ENCODE measurements at places on chromosomes 13 and 19. TPM values are rescaled to one million over a fixed set of nuclear protein-coding genes. Genes with fewer than 3 reads are reported as not detected.

DNA sequence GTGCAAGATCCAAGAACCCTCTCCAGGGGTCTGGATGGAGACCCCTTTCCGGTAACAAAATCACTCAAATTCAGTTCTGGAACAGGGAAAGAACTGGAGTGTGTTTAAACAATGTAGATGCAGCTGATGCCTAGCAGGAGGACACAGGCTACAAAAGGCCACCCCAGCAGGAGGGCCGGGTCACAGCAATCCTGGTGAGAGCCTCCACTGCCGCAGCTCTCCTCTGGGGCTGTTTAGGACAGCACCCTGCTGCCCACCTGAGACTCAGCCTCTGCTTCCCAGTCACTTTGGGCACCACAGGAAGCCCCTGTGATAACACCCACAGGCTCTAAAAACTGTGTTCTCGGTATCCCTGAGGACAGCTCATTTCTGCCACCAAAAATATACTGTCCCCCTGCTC, 318.7 kb upstream of the NBEA start:
- DNase-seq = no peak

DNA sequence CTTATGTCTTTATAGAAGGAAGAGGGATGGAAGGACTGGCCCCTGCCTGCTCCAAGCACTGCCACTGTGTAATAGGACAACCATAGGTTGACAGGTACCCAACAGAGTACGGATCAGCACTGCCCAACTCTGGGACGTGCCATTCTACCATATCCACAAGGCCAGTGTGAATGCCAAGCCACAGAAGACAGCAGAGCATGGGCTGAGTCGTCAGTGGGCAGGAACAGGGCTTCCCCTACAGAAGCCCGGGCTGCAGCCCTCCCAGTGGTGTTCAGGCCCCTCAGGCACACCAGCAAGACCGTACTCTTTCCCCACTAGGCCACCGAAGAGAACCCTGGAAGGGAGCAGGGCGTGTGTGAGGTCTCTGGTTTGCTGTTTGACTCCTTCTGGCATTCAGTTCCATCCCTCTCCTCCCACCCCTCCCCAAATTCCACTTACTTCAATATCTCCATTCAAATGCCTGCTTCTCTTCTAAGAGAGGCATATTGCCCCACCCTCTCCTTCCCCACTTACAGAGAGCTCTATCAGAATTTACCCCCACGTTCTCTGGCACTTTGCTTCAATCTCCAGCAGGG, 209.4 kb downstream of the FOXO1 start:
- DNase-seq = no peak

- no peak for DNase-seq
Measured at GRCh38 chr19:46951171-46951986, 68.3 kb upstream of the NPAS1 start.

- DNase-seq = no peak
Measured at GRCh38 chr13:23673354-23673753, 103.1 kb downstream of the TNFRSF19 start.

DNA sequence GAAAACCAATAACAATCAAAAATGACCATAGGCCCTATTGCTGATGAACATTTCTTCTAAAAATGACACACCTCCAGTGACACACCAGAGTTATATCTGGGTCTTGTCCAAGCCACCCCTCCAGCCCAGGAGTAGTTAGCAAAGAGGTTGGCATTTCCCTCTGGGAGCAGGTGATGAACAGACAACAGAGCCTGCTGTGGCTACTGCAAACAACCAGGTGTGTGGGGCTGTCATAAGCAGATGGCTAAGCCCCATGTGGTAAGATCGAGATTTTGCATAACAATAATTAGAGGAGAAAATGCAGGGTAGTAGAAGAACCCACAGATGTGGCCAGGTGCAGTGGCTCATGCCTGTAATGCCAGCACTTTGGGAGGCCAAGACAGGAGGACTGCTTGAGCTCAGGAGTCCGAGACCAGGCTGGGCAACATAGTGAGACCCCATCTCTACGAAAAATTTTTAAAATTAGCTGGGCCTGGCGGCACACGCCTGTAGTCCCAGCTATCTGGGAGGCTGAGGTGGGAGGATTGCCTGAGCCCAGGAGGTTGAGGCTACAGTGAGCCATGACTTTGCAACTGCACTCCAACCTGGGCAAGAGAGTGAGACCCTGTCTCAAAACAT, 5.0 kb downstream of the XRCC1 start:
- DNase-seq = no peak

- no peak for DNase-seq
Measured at GRCh38 chr19:19568802-19569756, 31.0 kb downstream of the CILP2 start.

DNA sequence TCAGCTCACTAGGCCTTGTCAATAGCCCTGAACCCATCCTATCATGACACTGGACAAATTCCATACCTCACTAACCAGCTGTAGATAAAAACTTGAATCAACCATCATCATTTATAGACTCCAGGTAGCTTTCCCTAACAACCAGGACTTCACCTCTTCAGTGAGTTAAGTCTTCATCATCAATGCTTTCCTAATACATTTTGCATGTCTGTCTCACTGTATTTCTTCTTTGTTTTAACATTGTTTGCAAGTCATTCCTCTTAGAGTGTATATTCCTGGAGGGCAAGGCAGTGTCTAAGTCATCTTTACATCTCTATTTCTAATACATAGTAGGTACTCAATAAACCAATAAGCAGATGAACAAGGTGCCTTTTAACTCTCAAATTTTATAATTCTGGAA, 123.4 kb upstream of the RFC3 start:
- no peak for DNase-seq

DNA sequence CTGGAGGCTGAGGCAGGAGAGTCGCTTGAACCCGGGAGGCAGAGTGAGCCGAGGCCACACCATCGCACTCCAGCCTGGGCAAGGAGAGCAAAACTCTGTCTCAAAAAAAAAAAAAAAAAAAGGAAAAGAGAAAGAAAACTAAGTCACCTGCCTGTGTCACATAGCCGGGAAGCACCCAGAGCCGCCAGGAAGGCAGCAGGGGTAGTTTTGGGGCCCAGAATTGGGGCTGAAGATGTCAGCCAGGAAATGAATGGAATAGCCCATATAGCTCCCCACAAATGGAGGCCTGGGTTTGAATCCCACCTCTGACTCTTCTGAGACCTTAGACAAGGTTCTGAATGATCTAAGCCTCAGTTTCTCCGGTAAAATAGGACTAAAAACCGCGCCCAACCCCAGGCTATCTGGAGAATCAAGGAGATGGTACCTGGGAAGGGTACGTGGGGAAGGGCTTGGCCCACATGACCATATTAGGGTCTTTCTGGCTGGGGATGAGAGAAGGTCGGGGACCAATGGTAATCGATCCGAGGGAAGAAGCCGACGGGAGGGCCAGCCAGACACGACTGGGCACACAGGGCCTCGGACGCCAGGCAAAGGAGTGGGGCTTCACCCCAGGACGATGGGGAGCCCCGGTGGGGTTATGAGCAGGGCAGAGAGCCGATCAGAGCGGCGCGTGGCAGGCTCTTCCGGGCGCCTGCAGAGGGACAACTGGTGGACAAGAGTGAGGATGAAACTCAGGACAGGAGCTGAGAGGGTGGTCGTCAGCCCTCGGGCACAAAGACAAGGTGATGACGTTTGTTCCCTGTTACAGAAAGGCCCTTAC, 14.4 kb downstream of the CCDC124 start:
- DNase-seq = no peak

- no peak for DNase-seq
Measured at GRCh38 chr13:70729369-70729768, 621.1 kb upstream of the KLHL1 start.

- DNase-seq = no peak
Measured at GRCh38 chr19:11451327-11451870, 16.0 kb downstream of the PRKCSH start.

GRCh38 chr13:108919036-108919907, 289.9 kb downstream of the MYO16 start:
- DNase-seq = no peak

DNA sequence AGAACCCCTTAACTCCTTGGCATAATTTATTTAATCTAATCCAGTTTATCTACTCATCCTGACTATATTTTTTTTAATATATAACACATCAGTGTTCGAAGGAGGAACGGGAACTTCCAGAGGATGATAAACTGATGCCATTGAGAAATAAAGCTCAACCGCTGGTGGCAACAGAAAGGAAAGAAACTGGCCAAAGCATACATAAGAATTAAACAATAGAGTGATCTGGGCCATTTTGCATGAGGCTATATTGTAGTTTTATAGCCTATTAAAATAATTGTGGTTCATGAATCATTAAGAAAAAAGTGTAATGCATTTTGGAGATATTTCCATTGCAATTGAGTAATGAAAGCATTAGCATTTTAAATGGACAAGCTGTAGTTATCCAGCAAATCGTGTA, 94.2 kb downstream of the FRY start:
- DNase-seq = no peak

DNA sequence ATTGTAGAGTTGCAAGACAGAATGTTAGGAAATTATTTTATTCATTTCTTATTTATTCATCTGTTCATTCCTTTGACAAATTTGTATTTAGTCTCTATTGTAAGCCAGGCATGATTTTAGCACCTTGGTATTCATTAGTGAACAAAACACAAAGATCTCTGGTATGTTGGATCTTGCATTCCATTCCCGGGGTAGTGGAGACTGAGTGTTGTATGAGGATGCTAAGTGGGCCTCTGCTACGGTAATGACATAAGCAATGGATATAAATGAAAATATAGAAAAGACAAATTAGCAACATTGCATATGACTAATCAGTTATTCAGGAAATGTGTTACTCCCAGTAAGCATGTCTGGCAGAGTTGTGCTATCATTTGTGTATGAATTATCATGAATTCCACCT, 449.3 kb downstream of the PCDH17 start:
- DNase-seq = no peak

- no peak for DNase-seq
Measured at GRCh38 chr19:7862413-7862951, 11.7 kb downstream of the PRR36 start.

DNA sequence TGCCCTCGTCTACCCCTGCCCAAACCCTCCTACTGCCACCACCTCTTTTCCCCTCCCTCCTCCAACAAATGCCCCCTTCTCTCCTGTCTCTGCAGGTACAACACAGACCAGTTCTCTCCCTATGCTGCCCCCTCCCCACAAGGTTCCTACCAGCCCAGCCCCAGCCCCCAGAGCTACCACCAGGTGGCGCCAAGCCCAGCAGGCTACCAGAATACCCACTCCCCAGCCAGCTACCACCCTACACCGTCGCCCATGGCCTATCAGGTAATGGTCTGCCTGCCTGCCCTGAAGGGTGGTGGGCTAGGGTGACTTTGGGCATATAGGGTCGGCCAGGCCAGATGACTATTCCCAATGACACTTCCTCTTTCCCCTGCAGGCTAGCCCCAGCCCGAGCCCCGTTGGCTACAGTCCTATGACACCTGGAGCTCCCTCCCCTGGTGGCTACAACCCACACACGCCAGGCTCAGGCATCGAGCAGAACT, 6.5 kb upstream of the TIMM50 start:
- DNase-seq = peak; percentile 89

- DNase-seq = no peak
Measured at GRCh38 chr19:3132971-3133792, 2.7 kb upstream of the GNA15 start.

DNA sequence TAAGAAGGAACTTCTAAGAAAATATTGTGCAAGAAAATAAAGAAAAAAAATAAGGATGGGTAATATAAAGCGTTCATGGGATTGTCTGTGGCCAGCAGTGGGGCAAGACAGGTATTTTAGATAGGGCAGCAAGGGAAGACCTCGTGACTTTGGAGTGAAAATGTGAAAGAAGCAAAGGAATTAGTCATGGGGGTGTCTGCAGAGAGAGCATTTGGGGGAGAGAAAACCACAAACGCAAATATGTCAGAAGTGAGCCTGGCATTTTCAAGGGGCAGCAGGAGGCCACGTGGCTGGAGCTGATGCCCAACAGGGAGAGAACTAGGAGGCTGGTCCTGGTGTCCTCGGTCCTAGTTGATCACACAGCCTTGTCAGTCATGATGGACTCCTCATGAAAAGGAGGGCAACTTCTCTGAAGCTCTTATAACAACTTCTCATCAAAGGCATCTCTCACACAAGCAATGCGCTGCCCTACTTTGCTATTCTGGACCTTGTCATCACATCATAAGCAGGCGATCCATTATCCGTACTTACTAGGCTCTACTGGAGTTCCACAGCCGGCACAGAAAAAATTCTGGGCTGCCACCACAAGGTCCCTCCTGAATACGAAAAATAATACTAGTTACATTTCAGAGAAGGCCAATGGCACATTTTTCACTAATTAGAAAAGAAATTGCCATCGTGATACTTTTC, 31.0 kb downstream of the RUBCNL start:
- DNase-seq = no peak

DNA sequence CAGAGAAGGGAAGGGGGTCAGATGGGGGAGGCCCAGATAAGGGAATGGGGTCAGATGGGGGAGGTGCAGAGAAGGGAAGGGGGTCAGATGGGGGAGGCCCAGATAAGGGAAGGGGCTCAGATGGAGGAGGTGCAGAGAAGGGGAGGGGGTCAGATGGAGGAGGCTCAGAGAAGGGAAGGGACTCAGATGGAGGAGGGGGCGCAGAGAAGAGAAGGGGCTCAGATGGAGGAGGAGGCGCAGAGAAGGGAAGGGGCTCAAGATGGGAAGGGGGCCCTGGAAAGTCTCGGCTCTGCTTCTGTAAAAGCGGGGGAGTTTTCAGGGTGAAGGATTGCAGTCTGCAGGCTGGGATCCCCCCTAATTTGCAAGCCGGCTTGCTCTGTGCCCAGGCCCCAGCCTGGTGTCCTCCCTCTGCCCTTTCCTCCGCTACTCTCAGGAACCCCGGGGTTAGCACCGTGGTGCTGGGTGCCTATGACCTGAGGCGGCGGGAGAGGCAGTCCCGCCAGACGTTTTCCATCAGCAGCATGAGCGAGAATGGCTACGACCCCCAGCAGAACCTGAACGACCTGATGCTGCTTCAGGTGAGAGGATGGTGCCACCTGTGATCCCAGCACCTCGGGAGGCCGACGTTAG, 1.6 kb downstream of the AZU1 start:
- DNase-seq = no peak

DNA sequence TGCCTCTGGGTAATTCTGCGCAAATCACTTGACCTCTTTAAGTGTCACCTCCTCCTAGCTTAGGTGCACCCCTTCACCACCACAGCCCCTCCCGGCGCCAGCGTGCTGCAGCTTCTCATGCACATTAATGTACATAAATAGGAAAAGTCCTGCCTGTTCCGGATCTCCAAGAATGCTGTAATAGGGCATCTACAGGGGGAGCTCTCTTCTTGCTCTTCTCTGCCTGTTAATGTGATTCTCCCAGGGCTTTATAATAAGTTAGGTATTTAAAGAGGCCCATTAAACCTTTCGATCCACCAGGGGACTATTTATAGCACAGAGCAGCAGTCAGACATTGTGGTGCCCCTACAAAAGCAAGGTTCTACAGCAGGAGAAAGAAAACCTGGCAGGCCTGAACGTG, 35.3 kb downstream of the SOX1 start:
- DNase-seq = no peak

Gene ETV2
- 1.2 TPM for total RNA-seq

Gene FSD1
- total RNA-seq = 13.3 TPM

Gene TMEM59L
- 5.9 TPM for total RNA-seq

Gene POSTN
- 349 TPM for total RNA-seq

Gene ZNF439
- 1.2 TPM for total RNA-seq

Gene CGB5
- total RNA-seq = not detected

Gene PSPN
- total RNA-seq = 3.2 TPM

Gene SH2D3A
- total RNA-seq = not detected

All from osteocyte (in vitro differentiated cells).